AG09319 (cell line): ENCODE measurements at places on chromosomes 3 and 15.

GRCh38 chr3:54355800-54356199, 233.4 kb downstream of the CACNA2D3 start:
- no peak for DNase-seq

DNA sequence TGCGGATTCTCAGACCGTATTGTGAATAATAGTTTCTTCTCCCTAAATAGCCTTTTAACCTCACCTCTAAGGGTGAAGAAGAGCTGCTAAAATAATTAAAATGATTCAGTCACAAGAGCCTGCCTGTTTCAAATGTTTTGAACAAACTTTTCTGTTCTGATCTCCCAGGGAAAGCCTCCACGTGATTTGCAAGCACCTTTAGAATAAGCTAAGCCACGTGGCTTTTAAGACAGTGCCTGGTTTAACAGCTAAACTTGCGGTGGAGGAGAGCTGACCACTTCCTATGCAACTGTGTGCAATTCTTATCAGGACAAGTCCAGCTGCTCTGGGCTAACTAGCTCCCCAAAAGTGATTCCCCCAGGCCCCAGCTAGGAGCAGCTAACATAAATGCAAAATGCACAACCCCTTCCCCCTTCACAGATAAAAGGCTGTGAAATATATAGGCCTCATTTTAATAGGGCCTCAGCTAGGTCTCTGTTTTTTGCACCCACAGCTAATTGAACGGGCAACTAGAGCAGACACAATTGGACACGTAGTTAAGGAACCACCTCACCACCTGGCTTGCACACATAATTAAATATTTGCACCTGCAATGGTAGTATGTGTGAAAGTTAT, 401.2 kb upstream of the NR2F2 start:
- DNase-seq = no peak

DNA sequence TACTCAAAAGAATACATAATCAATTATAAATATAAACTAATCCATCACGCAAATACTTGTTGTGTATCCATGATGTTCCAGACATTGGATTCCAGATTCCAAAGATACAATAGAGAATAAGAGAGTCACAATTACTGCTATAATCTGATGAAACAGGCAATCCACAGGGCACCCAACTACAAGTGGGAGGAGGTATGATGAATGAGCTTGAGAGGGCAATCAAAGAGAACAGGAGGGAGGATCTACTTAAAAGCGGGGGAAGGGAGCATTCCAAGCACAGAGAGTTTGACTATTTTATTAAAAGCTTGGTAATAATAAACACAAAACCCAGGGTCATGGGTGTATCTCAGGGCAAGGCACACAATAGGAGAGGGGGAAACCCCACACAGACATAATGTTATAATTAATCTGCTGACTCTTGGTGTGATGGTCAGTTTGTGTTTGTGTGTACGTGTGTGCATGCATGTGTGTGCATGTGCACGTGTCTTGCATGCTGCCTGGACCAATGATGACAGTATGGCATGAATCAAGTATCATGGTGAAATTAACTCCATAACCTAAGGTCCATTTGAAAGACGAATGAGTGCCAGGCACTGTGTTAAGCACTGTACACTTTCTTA, 325.4 kb upstream of the WNT5A start:
- DNase-seq = no peak

DNA sequence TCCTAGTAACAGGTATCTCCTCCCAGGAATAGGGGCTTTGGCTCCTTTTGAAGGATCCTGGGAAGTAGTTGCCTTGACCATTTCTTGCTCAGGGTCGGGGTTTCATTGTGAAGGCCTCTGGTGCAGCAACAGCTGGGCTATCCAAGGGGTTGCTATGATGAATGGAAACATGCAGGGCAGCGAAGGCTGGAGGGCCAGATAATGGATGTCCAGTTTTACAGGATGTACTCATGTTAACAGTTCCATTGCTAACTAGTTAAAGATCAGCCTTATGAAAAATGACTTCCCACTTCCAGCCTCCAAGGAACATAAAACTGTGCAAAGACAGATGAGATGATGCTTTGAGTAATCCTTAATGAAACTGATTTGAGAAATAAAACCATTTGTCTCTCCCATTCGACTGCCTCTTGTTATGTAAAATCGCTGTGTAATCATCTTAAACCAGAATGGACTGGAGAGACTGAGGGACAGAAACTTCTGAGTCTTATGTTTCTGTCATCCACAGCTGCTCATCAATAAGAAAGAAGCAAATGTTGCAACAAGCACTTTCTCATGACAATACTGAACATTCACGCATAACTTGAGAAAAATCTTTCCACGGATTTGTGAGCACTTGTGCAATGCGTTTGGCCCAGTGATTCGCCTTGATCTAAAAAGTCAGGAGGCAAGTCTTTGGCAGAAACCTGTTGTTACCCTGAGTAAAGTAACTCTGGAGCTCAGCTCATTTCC, 473.5 kb upstream of the RGMA start:
- DNase-seq = no peak

GRCh38 chr3:46693892-46694226, 380 bp upstream of the ALS2CL start:
- no peak for DNase-seq

DNA sequence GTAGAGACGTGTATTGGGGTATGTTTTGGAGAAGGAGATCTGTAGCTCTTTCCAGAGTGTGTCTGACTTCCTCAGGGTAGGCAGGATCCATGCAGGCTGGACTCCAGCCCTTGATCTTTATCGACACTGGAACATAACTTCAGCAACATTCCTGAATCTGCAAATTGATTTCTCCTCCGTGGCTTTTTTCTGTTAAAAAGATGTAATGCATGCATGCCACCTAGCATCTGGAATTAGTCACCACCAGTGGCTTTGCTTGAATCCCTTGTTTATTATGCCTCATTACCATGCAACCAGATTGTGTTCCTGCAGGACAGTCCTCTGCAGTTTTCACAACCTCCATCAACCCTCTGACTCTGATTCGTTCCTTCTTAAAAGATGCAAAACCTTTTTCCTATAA, 86.1 kb downstream of the CCNL1 start:
- peak; percentile 69 for DNase-seq

GRCh38 chr3:73536952-73537351, 87.8 kb downstream of the PDZRN3 start:
- no peak for DNase-seq

DNA sequence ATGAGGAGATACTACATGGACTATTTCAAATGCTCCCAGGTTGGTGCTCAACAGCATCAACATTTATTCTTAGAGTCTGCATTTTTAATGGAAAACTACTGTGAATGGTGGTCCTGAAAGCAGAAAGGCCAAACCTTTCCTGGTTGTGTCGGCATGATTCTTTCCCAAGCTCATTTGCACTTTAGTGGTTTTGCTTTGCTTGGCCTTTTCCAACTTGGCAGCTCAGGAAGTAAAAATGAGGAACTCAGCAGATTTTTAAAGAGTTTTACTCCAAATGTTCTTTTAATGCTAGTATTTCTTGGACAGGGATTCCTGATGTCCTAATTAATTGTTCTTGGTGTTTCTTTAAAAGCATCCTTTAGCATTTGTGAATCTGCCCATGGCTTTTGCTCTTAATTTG, 197.4 kb downstream of the SLC9A9 start:
- no peak for DNase-seq
